Stimulated activated CD8-positive, alpha-beta memory T cell treated with anti-CD3 and anti-CD28 coated beads, Interleukin-7, amount 100 ng/mL, for 4 hours (primary cell): ENCODE measurements at places on chromosomes 5 and 9.

DNA sequence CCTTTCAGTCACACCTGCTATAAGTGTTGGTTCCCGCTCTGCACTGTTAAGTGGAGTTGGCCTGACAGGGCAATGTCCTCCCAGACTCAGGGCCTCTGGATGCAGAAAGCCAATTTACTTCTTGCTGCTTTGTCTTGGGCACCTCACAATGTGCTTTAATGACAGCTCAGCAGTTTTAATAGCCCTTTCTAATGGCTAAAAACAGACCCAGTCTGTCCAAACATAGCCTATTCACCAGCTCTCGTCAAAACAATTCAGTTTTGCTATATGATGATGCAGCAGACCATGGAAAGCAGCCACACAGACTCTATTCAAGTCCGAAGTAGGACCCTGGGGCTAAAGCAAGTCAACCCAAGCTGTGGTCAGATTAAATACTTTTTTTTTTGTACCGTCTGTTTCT lies 529.1 kb upstream of the SEMA6A start:
- DNase-seq, result no peak

DNA sequence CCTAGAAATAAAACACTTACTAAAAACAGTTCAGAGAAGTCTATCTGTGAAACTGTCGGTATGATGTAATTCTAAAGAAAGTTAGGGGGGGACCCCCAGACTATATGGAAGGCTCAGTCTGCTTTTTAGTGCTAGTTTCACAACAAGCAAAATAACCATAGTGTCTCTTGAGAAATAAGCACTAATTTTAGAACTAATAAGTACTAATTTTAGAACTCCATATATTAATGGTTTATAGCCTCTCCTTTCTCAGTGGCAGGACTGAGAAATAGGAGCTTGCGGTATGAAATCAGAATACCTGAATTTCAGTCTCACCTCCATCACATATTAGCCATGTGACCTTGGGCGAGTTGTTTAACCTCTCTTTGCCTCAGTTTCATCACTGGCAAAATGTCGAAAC lies 1.4 kb upstream of the PHF24 start:
- DNase-seq, result no peak

GRCh38 chr5:179331591-179332375 lies 13.5 kb downstream of the ADAMTS2 start:
- no peak for DNase-seq

- no peak for DNase-seq
These were observed 32.4 kb downstream of the PTCD2 start for GRCh38 chr5:72352616-72353015.

- no peak for DNase-seq
These were observed 1.8 kb upstream of the WDR31 start for GRCh38 chr9:113341712-113342410.

GRCh38 chr9:36053971-36054370 lies 17.3 kb downstream of the RECK start:
- DNase-seq, result no peak

- no peak for DNase-seq
These were observed 4.5 kb downstream of the NDUFS6 start for GRCh38 chr5:1805736-1806135.

GRCh38 chr5:137190441-137190840 lies 308.7 kb downstream of the SPOCK1 start:
- DNase-seq, result no peak

DNA sequence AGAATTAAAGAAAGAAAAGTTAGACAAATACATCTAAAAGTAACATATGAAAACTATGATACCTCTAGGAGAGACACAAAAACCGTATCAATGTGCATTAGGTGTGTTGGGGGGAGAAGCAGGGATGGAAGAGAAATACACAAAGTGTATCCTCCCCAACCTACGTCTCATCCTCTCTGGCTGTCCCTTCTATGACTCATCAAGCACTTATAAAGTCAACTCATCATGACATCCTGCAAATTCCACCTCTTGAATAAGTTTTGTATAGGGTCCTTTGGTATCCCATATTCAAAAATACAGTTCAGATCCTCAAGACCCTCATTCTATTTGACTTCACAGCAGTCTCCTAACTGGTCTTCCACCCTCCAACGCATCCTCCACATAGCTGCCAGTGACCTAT lies 917.6 kb upstream of the DMAC1 start:
- DNase-seq, result no peak

DNA sequence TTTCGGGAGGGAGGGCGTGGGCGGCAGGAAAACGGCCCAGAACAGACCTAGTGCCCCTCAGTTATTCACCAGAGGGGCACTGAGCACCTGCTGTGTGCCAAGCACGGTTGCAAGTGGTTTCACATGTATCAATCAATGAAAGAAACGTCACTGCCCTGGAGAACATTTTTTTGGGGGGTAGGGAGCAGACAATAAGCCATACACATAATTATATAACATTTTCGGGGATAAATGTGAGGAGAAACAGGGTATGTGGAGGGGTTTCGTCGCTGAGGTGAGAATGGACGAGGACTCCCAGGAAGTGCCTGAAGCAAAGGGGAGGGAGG lies 444 bp upstream of the ZNF354A start:
- no peak for DNase-seq
